Melanocyte of skin (primary cell): ENCODE measurements at places on chromosomes 2 and 18. TPM values are rescaled to one million over a fixed set of nuclear protein-coding genes. Genes with fewer than 3 reads are reported as not detected.

The SIX3 gene
- not detected in 2 replicates for total RNA-seq

The OXER1 gene
- 0.34 TPM in 1 of 2 replicates, not detected in the other for total RNA-seq

The SLC5A7 gene
- not detected in 2 replicates for total RNA-seq

The CD8B2 gene
- total RNA-seq = not detected in 2 replicates

The DYSF gene
- 0.31 and 0.33 TPM in 2 replicates for total RNA-seq

The STARD6 gene
- total RNA-seq = 0.36 TPM in 1 of 2 replicates, not detected in the other

The CLEC4F gene
- under 0.01 and 0.36 TPM in 2 replicates for total RNA-seq

The LOXHD1 gene
- total RNA-seq = not detected in 2 replicates

The PDE6D gene
- 24.8 and 36.7 TPM in 2 replicates for total RNA-seq

The UGT1A1 gene
- total RNA-seq = not detected in 2 replicates

The NCK2 gene
- total RNA-seq = 54.5 and 58.2 TPM in 2 replicates

The CFC1 gene
- total RNA-seq = not detected in 2 replicates

The MYOM1 gene
- total RNA-seq = under 0.01 and 0.15 TPM in 2 replicates

The DSG4 gene
- not detected in 2 replicates for total RNA-seq

The C1GALT1C1L gene
- under 0.01 and 1.5 TPM in 2 replicates for total RNA-seq

The TEKT4 gene
- total RNA-seq = not detected in 2 replicates

The SDC1 gene
- 9.7 and 11.7 TPM in 2 replicates for total RNA-seq

The UGT1A4 gene
- not detected in 2 replicates for total RNA-seq

The LAMA1 gene
- 122 and 231 TPM in 2 replicates for total RNA-seq

The SLC38A11 gene
- under 0.01 and 0.73 TPM in 2 replicates for total RNA-seq

The GCG gene
- total RNA-seq = not detected in 2 replicates

The PIKFYVE gene
- total RNA-seq = 52.9 and 58.0 TPM in 2 replicates

The RFX8 gene
- not detected in 2 replicates for total RNA-seq

The CERKL gene
- total RNA-seq = under 0.01 and 0.15 TPM in 2 replicates

The SERPINB10 gene
- total RNA-seq = not detected in 2 replicates

The AGAP1 gene
- 13.7 and 15.7 TPM in 2 replicates for total RNA-seq

The ABCB11 gene
- total RNA-seq = not detected in 2 replicates

The CTAGE1 gene
- total RNA-seq = not detected in 2 replicates

The SNED1 gene
- total RNA-seq = 2.2 and 6.7 TPM in 2 replicates

The DSG1 gene
- total RNA-seq = not detected in 2 replicates

The SCLY gene
- 37.6 and 45.5 TPM in 2 replicates for total RNA-seq

The TRIM54 gene
- not detected in 2 replicates for total RNA-seq

The DDX18 gene
- 50.6 and 74.2 TPM in 2 replicates for total RNA-seq

The MARCO gene
- total RNA-seq = not detected in 2 replicates

The MC5R gene
- total RNA-seq = not detected in 2 replicates
